ENCODE measurements at places on chromosomes 6 and 20.

DNA sequence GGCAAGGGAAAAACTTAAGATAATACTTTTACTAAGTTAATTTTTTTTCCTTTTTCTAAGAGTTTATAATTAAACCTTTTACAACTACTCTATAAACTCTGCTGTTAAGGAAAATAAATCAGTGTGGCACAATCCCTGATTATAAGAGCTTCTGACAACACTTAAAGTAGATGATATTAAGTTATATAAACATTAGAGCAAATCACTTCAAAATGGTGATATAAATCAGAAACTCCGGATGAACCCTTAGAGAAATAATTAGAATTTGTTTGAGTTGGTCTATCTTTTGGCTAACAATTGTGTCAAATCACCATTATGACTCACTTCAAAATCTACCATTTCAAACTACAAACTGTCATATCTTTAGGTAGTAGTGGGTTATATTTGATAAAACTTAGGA, 104.9 kb downstream of the ARHGAP18 start:
- DNase-seq: no peak

GRCh38 chr6:105220186-105220585, 40.4 kb upstream of the POPDC3 start:
- DNase-seq: no peak

GRCh38 chr6:137919502-137919823, 52.4 kb downstream of the TNFAIP3 start:
- DNase-seq: no peak

DNA sequence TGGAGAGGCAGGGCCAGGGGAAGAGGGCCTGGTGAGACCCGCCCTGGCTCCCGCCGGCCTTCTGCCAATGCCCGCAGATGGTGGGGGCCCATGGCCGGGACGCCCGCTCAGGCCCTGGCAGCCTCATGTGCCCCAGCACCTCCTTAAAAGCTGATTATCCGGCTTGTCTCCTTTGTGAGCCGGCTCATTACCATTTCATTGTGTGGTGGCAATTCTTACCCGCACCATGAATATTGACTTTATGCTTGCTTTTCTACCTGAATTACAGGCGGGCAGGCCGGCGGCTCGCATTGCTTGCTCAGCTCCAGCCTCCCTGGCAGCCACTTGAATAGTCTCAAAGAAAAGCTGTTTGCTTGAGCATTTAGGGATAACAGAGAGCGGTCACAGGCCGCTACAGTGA, 120.0 kb upstream of the JAG1 start:
- DNase-seq: no peak

DNA sequence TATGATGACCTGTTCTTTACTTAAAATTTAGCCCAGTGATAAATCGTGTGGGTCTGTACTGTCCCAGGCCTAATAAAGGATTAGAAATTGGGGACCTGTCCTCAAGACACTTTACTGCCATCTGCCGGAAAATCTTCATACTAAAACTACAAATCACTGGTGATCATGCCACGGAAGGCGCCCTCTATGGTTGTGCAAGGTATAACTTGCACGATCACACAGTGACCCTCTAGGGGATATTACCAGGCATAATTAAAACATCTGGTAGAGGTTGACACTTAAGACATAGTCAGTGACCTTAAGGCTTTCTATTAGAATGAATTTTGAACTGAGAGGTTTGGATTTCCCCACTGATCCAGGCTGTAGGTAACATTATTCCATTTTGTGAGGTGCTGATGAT, 172.6 kb downstream of the BMP2 start:
- no peak for DNase-seq

GRCh38 chr6:117028256-117028655, 151.2 kb downstream of the RFX6 start:
- no peak for DNase-seq

DNA sequence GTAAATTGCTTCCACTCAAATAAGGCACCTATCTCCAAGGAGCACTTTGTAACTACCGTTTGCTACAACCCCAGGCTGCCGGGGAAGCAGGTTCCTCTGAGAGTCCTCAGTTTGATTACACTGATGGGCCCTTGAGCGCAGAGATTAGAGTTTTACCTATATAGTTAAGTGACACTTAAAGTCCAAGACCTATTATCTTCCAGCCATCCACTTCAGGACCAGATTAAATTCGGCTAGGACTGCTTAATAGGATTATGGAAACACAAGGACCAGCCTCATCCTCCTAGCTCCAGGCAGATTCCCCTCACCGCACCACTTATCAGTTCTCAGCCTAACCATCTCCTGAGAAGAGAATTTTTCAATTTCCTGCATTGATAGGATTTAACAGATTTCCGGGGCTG, 64.7 kb upstream of the TIAM2 start:
- no peak for DNase-seq

- no peak for DNase-seq
Observed at GRCh38 chr6:33201147-33201545, 479 bp downstream of the SLC39A7 start.

- no peak for DNase-seq
Observed at GRCh38 chr6:155949256-155949655, 493.6 kb upstream of the NOX3 start.

GRCh38 chr6:3398755-3399696, 57.8 kb downstream of the SLC22A23 start:
- no peak for DNase-seq

- DNase-seq: no peak
Observed at GRCh38 chr6:24195836-24196597, 70.0 kb downstream of the NRSN1 start.

GRCh38 chr20:48849299-48849698, 21.5 kb upstream of the PREX1 start:
- no peak for DNase-seq

- DNase-seq: peak; percentile 87
Observed at GRCh38 chr20:53578492-53579222, 15.0 kb downstream of the ZNF217 start.

- DNase-seq: no peak
Observed at GRCh38 chr6:100617633-100618350, 153.1 kb upstream of the SIM1 start.
